Effector memory CD8-positive, alpha-beta T cell (primary cell): ENCODE measurements at places on chromosomes 13 and 19.

GRCh38 chr19:17149393-17150135 is 65.6 kb upstream of the USE1 start:
- no peak overlapping the region for H3K27ac ChIP-seq
- H3K27me3 ChIP-seq: no peaks in the 10 kb centered on the region
- H3K4me1 ChIP-seq: peaks cover 5% of the 10 kb centered on the region
- no peak for DNase-seq

- H3K4me1 ChIP-seq: no peaks in the 10 kb centered on the region
- no peaks in the 10 kb centered on the region for H3K36me3 ChIP-seq
- no peak overlapping the region for H3K27ac ChIP-seq
- no peak overlapping the region for H3K4me3 ChIP-seq
- no peak for DNase-seq
These were observed 294.9 kb downstream of the NDFIP2 start for GRCh38 chr13:79775830-79776229.

DNA sequence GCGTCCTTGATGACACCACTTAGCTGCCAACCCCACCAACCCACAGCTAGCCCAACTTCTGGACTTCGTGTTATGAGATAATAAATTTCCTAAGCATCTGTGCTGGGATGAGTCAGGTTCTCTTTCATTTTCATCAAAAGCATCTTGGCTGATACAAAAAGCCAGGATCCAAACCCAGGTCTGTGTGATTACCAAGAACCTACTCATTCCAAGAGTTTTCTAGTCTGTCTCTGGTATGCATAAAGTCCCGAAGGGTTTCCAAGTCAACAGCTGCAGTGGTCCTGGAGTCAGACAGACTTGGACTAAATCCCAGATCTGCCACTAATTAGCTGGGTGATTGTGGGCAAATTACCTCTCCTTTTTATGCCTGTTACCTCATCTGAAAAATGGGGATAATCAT is 55.5 kb upstream of the SERP2 start:
- no peak overlapping the region for H3K27ac ChIP-seq
- H3K4me3 ChIP-seq: no peak overlapping the region
- no peak for DNase-seq
- H3K36me3 ChIP-seq: no peaks in the 10 kb centered on the region
- no peaks in the 10 kb centered on the region for H3K4me1 ChIP-seq
- peaks cover 43% of the 10 kb centered on the region for H3K27me3 ChIP-seq

DNA sequence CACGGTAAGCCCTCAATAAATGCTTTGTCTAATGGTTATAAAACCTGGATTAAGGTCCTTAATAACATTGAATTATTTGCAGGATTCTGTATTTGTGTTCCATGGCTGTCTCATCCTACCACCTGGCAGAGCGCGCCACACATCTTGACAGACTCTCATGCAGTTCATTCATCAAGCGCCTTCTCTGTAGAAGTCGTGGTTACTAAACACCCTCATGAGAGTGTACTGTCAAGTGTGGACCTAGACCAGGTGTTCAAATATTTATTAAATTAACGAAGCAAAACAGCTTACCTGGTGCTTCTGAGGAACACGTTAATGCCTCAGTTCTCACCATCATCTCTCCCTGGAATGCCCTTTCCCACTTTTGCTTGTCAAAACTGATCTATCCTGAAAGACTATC is 13.1 kb upstream of the FBXL3 start:
- no peaks in the 10 kb centered on the region for H3K4me1 ChIP-seq
- peaks cover 7% of the 10 kb centered on the region for H3K36me3 ChIP-seq
- DNase-seq: no peak
- H3K4me3 ChIP-seq: no peak overlapping the region
- no peaks in the 10 kb centered on the region for H3K27me3 ChIP-seq

- peaks cover 6% of the 10 kb centered on the region for H3K36me3 ChIP-seq
- no peak for DNase-seq
- H3K4me3 ChIP-seq: no peak overlapping the region
These were observed 10.0 kb downstream of the GTPBP3 start for GRCh38 chr19:17347361-17347760.

- H3K27ac ChIP-seq: no peak overlapping the region
- no peaks in the 10 kb centered on the region for H3K27me3 ChIP-seq
- H3K36me3 ChIP-seq: peaks cover 29% of the 10 kb centered on the region
- H3K4me1 ChIP-seq: peaks cover 13% of the 10 kb centered on the region
- DNase-seq: no peak
These were observed 16.7 kb downstream of the VWA8 start for GRCh38 chr13:41944229-41944628.

GRCh38 chr13:74661851-74662250 is 527.6 kb upstream of the KLF12 start:
- no peak for DNase-seq
- H3K27me3 ChIP-seq: peaks cover 17% of the 10 kb centered on the region
- H3K36me3 ChIP-seq: no peaks in the 10 kb centered on the region

- no peak overlapping the region for H3K27ac ChIP-seq
- no peaks in the 10 kb centered on the region for H3K4me1 ChIP-seq
- H3K36me3 ChIP-seq: no peaks in the 10 kb centered on the region
- no peaks in the 10 kb centered on the region for H3K27me3 ChIP-seq
These were observed 24.6 kb upstream of the IRS2 start for GRCh38 chr13:109810761-109811510.

- H3K4me1 ChIP-seq: peaks cover 47% of the 10 kb centered on the region
- peak overlapping the region; percentile 95 for H3K27ac ChIP-seq
- no peaks in the 10 kb centered on the region for H3K27me3 ChIP-seq
- H3K4me3 ChIP-seq: peak overlapping the region; percentile 67
These were observed 9.3 kb downstream of the RPS9 start for GRCh38 chr19:54209811-54210494.

DNA sequence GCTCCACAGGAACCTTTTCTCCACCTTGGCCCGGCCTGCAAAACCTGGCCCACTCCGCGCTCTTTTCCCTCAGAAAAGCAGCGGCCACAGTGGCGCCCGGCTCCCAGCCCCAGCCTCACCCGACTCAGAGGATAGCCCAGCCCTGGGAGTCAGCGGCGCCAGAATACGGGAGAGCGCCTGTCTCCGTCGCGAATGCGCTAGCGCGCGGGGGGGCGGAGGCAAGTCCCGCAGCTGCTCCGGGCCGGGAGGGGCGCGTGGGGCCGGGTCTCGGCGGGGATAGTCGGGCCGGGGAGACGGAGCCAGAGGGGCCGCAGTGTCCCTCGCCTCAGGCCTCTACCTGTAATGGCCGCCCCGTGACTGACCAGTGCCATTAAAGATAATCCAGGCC is at the start of gene ZFP30:
TSS of gene ZFP30 (minus strand) at position 165 of the 388 bp plus-strand sequence. CDS start 7,643 bp downstream, outside the sequence.
- H3K4me1 ChIP-seq: peaks cover 25% of the 10 kb centered on the region
- peak within 1 kb of the TSS; percentile 96 for H3K27ac ChIP-seq
- peaks cover 13% of the 10 kb centered on the region for H3K36me3 ChIP-seq
- DNase-seq: peak; percentile 67
- H3K4me3 ChIP-seq: peak within 1 kb of the TSS; percentile 97
- H3K27me3 ChIP-seq: no peaks in the 10 kb centered on the region

DNA sequence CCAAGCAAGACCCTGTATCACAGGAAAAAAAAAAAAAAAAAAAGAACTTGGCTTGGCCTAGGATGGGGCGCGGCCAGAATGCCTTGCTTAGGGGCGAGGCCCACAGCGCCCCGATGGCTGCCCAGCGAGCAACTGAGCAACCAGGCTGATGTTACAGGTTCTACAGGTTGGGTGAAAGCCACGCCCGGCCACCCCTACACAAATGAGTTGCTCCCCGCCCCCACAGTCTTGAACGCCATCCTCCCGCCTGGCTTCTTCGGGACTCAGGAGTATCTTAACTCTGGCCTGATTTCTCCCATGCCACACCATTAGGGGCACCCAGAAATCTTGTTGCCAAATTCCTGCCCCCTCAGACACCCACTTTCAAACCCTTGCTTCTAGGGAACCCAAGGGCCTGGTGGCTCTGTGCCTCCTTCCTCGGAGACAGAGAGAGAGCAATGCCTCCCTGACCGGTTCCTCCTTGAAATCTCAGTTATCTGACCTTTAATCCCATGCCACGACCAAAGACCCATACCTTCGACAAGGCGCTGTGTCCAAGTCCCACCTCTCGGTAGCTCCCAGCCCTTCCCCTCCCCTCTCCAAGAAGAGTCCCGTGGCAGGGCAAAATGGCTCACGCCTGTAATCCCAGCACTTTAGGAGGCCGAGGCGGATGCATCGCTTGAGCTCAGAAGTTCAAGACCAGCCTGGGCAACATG is 1.1 kb upstream of the CBLC start:
- no peak for DNase-seq
- no peaks in the 10 kb centered on the region for H3K4me1 ChIP-seq
- H3K36me3 ChIP-seq: no peaks in the 10 kb centered on the region

DNA sequence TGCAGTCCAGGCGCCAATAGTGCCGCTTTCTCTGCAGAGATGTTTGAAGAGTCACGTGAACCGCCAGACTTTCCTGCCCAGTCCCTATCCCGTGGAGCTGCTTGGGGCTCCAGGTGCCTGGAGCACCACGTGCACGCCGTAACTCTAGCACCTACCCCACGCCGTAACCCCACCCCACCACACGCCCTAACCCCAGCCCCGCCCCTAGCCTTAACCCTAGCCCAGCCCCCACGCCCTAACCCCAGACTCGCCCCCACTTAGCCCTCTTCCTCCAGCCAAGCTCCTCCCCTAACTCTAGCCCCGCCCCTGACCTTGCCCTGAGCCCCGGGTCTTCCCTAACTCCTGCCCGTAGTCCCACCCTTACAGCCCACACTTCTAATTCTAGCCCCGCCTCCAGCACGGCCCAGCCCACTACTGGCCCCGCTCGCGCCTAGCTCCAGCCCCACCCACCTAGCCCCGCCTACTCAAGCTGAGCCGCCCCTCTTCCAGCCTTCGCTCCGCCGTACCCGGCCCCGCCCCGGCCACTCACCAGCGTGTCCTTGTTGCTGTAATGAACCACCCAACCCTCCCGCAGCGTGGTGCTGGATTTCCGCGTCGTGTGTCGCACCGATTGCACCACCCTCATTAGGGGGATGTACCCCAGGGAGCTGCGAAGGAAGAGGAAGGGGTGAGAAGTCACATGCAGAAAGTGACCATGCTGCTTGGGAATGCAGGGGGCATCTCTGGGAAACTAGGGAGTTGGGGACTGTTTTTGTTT is 19.5 kb downstream of the PRKD2 start:
- H3K27ac ChIP-seq: peak overlapping the region; percentile 87
- peaks cover 1% of the 10 kb centered on the region for H3K4me1 ChIP-seq
- H3K4me3 ChIP-seq: no peak overlapping the region

DNA sequence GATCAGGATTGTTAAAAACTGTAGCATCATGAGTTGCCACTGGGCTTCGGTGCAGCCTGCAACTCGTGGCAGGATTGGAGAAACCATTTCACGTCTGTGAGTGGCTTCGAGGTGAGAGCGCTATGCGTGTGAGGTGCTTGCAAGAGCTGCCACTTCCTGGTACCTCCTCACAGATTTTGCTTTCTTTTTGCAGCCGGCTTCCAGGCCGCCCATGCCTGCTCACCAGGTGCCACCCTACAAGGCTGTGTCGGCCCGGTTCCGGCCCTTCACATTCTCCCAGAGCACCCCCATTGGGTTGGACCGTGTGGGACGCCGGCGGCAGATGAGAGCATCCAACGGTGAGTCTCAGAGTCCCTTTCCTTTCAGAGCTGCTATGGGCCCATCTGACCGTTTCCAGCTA is 57.9 kb upstream of the C1QTNF9 start:
- peaks cover 46% of the 10 kb centered on the region for H3K36me3 ChIP-seq
- H3K4me3 ChIP-seq: peak overlapping the region; percentile 95
- peaks cover 58% of the 10 kb centered on the region for H3K4me1 ChIP-seq
- peak overlapping the region; percentile 92 for H3K27ac ChIP-seq
- DNase-seq: peak; percentile 83

DNA sequence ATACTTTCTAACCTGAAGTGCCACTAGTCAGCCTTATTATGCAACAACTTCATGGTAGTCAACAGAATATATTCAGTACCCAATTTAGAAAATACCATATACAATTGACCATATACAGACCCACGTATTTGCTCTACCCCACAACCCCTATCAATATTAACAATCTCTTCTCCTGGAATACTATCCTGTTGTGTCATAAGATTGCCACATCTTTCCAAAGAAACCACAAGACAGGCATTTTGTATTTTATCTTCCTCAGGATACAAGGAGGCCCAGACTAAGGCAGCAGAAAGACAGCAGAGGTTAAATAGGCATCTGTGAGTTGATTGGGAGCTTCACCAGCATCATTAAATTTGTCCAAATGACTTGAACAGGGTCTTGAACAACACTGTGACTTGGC is 4.5 kb downstream of the SPART start:
- H3K4me3 ChIP-seq: no peak overlapping the region
- peaks cover 15% of the 10 kb centered on the region for H3K36me3 ChIP-seq
- no peak for DNase-seq
- H3K27me3 ChIP-seq: peaks cover 15% of the 10 kb centered on the region
- H3K27ac ChIP-seq: no peak overlapping the region

- peaks cover 11% of the 10 kb centered on the region for H3K4me1 ChIP-seq
- H3K27ac ChIP-seq: no peak overlapping the region
- no peak overlapping the region for H3K4me3 ChIP-seq
- H3K36me3 ChIP-seq: peaks cover 7% of the 10 kb centered on the region
These were observed 9.8 kb downstream of the KCTD15 start for GRCh38 chr19:33806434-33806881.

GRCh38 chr19:37136111-37136510 is 36.4 kb downstream of the ZNF585A start:
- no peak for DNase-seq
- no peak overlapping the region for H3K27ac ChIP-seq
- H3K36me3 ChIP-seq: no peaks in the 10 kb centered on the region
- no peaks in the 10 kb centered on the region for H3K4me1 ChIP-seq
- H3K4me3 ChIP-seq: no peak overlapping the region

DNA sequence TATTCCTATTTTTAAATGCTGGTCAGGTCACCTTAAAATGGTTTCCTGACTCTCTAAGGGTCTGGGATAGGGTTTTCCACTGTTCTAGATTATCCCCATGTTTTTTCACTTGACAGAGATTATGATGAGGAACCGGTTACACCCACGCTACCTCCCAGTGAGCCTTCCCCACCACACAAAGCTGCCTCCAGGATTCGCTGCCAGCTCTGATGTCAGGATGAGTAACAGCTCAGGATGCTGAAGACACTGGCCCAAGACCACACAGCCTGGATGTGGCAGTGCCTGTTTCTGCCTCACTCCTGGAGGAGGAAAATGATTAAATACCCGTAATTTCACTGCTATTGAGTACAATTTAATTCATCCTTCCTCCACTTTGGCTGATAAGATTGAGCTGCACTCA is 22.9 kb downstream of the ZNF114 start:
- DNase-seq: no peak
- peaks cover 8% of the 10 kb centered on the region for H3K36me3 ChIP-seq
- no peak overlapping the region for H3K27ac ChIP-seq

DNA sequence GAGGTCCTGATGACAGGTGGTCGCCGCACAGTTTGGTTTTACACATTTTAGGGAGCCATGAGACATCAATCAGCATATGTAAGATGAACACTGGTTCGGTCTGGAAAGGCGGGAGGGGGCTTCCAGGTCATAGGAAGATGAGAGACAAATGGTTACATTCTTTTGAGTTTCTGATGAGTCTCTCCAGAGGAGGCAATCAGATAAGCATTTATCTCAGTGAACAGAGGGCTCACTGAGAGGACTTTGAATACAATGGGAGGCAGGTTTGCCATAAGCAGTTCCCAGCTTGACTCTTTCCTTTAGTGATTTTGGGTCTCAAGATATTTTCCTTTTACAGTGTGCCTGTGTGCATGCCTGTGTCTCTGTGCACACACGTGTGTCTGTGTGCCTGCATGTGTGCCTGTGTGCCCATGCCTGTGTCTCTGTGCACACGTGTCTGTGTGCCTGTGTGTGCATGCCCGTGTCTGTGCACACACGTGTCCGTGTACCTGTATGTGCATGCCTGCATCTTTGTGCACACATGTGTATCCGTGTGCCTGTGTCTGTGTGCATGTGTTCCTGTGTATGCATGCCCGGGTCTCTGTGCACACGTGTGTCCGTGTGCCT is 35.5 kb upstream of the TMEM255B start:
- H3K27me3 ChIP-seq: peaks cover 2% of the 10 kb centered on the region
- no peak overlapping the region for H3K27ac ChIP-seq
- peaks cover 33% of the 10 kb centered on the region for H3K36me3 ChIP-seq
- no peaks in the 10 kb centered on the region for H3K4me1 ChIP-seq
- no peak for DNase-seq
- peak overlapping the region; percentile 84 for H3K4me3 ChIP-seq
